Trophoblast cell (in vitro differentiated cells and primary cell): ENCODE measurements at places on chromosomes 4 and X.

DNA sequence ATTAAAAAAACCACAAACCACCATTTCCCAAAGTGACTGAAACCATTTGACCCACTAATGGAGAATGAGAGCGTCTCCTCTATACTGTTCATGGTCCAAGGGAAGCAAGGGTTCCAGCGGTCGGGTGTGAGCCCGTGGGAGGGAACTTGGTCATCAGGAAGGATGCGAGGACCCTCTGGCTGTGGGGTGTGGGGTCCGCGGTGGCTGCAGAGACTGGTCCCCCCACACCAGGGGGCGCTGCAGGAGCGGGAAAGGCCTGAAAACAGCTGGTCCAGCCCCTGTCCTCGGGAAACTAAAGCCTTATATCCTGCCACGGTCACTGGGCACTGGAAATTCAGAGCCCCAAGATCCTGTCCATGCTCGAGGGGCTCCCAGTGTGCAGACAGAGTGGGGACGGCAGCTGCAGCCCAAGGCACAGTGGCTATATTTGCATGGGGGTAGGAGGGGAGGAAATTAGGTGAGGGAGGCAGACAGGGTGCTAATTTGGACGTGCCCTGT lies 4.3 kb downstream of the BLOC1S4 start:
- DNase-seq = peak; percentile 85

GRCh38 chr4:26766141-26766540 lies 94.5 kb upstream of the STIM2 start:
- no peak for DNase-seq

DNA sequence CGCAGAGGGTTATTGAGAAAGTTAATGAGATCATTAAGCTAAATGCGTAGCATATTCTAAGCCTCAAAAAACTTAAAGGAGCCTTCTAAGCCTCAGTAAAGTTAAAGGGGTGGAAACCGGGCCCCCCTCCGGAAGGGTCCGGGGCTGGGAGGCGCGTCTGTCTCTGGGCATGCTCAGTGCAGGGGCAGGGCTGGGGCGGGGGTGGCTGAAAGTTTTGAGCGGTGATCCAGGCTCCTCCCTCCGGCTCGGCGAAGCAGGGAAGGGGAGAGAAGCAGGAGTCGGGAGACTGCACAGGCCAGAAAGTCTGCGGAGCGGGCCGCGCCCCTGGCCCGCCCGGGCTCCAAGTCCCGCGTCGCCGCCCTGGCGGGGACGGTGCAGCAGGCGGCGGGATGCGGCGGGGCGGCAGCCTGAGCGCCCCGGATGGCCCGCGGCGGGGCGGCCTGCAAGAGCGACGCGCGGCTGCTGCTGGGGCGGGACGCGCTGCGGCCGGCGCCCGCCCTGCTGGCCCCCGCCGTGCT lies at the start of gene EVC:
Gene EVC (plus strand): TSS at position 241 of the 518 bp plus-strand sequence. CDS start 180 bp downstream, at position 421.
- DNase-seq = peak; percentile 31

- no peak for DNase-seq
These were observed 8.4 kb upstream of the SLC26A1 start for GRCh38 chr4:1001561-1002130.

- DNase-seq = no peak
These were observed 30.4 kb downstream of the ARHGEF6 start for GRCh38 chrX:136750364-136750763.

DNA sequence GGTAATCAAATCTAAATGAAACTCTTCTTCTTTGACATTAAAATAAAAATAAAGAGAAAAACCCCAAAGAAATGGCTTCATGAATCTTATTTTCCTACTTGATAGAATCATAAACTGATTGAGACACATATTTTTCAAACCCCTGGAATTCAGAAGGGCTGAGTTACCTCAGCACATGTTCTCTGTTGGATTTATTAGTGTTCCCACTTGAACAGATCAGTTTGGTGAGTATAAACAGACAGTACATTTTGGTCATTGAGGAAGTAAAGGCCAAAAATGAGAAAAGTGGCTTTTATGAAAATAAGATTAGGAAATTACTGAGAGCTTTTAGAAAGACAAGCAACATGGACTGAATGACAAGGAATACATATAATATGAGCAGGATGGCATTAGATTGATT lies 620.4 kb downstream of the ANKRD50 start:
- DNase-seq = no peak
